ENCODE measurements at places on chromosomes 16 and 17.

DNA sequence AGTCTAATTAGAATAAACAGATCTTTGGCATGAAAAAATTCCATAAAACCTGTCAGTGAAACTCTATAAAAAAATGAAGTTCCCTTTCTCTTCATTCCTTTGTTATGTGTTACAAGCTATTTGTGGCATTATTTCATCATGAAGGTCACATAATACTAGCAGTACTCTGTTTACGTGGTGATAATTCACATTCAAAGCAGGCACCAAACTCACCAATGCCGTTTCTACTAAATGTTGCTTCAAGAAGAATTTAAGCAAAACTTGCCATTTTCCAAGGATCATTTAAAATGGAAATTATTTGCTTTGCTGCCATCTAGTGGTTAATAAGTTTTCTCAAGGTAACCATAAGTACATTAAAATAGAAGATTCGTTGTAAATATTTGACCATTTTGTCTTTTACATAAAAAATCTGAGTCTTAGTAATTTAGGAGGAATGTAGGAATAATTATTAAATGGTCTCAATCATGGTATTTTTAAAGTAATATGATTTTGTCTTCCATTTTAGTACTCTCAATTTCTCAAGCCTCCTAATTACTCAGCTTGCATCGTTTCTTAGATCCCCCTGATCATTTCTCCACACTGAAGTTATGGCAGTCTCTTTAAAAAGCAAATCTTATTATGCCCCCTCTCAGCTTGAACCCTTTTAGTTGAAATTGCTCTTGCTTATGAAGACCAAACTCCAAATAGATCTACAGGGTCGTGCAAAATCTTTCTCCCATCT lies 80.8 kb downstream of the OMG start:
- no peak for DNase-seq

DNA sequence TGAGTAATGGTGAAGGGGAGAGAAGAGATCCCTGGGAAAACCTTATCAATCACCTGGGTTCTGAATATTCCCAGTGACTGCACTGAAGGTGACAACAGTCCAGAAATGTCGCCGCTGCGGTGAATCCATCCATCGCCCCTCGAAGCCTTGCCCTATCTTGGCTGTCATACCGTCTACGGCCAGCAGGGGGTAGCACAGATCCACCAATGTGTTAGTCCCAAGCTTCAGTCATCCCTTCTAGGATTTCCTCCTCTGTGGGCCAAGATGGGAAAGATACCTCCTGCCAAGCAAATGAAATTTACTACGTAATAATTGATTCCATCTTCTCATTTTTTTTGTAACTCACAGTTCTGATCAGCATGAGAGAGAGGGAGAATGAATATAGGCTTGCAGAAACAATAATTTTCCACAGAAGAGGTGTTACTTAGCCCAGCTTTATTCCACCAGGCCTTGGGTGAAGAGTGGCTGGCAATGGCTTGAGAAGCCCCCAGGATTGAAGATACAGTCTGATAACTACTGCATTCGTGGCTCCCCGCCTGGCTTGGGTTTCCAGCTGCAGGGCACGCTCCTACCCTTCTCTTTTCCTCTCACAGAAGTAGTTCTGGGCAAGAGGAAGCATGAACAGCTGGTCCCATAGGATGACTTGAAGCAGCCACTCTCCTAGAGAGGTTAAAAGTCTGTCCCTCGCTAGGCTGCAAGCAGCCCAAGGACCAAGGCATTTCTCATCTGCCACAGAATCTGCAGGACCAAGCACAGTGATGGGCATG lies 2.6 kb upstream of the FMNL1 start:
- DNase-seq, result peak; percentile 91

DNA sequence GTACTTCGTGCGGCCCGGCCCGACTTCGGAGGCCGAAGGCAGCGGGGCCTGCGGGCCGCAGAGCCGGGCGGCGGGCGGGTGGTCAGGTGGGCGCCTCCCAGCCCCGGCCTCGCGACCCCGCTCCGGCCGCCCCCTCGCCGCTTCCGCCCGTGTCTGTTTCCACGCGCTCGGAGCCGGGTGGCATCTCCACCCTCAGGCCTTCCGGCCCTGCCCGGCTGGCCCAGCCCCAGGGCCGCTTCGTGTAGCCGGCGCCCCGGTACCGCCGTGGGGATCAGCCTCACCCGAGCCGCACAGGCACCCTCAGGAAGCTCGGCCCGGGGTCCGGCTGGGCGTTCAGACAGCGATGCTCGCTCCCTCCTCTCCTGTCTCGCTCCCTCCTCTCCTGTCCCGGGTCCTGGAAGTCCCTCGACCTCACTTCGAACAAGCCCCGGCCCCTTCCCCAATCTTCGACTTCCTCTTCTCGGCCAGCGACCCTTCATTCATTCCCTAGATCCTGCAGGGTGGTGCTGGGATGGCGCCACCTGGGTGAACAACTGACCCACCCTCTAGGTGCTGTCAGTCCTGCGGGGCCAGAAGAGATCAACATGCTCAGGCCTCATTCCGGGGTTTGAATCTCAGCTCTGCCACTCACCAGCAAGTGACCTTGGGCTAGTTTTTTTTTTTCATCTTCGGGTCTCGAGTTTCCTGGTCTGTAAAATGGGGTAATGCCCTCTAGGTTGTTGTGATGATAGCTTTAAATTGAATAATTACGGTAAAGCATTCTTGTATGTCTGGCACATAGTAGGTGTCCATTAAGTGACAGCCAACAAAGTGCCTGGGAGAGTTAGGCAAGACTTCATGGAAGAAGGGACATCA lies 610 bp downstream of the VPS4A start:
- DNase-seq, result no peak

DNA sequence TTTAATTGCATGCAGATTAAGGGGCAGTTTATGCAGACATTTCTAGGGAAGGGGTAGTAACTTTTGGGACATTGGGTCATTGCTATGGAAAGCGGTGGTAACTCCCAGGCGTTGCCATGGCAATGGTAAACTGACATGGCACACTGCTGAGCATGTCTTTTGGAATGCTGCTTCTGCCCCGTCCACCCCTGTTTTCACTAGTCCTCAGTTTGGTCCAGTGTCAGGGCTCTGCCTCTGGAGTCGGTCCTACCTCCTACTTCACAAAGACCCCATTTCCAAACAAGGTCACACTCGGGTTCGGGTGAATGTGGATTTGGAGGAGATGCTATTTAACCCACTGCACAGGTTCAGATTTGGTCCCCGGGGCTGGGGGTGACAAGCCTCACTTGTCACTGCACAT lies 2.9 kb downstream of the IL34 start:
- DNase-seq, result no peak

DNA sequence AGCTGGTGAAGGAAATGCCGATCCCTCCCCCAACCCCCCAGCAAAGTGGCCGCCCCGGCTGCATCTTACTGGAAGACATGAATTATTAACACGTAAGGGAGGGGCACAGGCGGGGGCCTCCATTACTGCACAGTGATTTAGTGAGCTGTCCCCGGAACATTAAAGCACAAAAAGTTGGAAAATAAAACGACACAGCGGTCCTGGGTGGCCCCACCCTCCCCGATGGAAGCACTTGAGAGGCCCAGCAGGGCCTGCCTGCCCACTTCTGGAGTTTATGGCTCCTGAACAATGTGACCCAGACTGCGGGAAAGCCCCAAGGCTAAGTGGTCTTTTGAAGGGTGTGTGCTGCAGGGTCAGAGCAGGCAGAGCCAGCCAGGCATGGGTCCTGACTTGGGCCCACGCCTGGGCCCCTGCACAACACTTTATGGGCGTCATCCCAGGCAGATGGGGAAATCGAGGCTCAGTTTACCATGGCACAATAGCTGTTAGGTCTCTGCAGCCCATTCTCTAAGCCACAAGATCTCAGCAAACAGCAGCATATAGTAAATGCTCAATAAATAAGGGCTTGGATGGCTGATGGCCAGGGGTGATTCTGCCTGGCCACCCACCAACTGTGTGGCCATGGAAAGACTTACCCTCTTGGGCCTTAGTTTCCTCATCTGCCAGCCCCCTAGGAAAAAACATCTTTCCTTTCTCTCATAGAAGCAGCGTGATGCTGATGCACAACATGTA lies 22.8 kb downstream of the CCDC102A start:
- DNase-seq, result no peak

DNA sequence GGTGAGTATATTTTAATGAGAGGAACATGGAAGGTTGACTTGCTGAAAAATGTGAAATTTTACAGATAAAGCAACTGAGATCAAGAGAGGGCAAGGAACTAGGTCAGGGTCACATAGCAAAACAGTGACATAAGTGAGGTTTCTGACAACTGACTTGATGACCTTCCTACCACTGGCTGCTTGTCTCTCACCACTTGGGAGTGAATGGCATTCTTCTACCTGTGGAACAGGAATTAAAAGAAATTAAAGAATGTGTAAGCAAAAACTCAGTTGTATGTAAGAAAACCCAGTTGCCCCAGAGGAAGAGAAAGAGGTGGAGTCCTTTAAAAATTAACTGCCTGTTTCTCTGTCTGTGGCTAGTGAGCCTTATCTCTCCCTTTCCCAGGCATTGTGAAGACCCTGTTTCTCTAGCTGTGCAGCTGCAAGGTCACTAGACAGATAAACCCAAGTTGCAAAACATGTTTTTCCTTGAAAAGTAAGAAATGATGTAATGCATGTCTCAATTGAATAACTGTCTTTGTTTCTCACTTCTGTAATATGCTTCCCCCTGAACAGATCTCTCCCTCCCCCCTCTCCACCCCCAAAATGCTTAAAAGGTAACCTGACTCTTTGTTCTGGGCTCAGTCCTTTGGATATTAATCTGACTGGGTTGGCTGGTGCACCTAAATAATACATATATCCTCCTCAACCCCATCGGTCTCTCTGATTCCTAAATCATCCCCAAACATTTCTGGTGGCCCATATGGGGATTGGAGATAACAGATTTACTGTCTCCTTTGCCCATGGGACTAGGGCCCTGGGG lies 23.4 kb downstream of the ACSM1 start:
- no peak for DNase-seq

DNA sequence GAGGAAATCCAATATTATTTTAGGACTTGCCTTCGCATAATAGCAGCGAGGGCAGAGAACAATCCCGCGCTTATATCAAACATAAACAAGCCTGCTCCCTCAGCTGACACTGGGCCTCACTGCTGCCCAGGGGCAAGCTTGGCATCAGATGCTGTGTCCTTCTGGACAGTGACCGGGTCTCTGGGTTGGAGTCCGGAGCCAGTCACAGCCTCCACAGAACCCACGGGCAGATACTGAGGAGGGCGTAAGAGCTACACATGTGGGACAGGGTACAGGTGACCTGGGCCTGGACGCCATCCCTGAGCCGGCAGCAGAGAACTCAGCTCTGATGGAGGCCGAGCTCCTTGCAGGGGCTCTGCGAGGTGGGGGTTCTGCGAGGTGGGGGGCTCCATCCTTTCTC lies 14.7 kb upstream of the ZNF469 start:
- DNase-seq, result no peak

GRCh38 chr16:11597235-11598095 lies 10.7 kb upstream of the LITAF start:
- no peak for DNase-seq

DNA sequence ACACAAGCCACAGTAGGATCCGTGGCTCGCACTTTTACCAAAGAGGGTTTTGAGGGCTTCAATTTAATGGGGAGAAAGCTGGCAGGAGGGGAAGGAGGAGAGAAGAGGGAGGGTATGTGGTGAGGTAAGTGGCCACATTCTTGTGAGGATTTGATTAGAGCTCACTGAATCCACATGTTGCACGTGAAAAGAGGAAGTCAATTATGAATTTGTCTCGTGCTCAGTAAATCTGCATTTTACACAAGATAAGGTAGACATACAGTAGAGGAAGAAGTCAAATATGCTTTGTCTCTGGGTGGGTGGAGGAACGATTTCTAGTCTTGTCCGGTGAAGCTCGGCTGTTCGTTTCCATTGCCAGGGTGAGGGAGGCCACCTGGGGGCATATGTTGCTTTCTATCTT lies 862 bp downstream of the ZNF232 start:
- DNase-seq, result no peak

GRCh38 chr17:62366191-62366590 lies 14.2 kb upstream of the EFCAB3 start:
- DNase-seq, result no peak

DNA sequence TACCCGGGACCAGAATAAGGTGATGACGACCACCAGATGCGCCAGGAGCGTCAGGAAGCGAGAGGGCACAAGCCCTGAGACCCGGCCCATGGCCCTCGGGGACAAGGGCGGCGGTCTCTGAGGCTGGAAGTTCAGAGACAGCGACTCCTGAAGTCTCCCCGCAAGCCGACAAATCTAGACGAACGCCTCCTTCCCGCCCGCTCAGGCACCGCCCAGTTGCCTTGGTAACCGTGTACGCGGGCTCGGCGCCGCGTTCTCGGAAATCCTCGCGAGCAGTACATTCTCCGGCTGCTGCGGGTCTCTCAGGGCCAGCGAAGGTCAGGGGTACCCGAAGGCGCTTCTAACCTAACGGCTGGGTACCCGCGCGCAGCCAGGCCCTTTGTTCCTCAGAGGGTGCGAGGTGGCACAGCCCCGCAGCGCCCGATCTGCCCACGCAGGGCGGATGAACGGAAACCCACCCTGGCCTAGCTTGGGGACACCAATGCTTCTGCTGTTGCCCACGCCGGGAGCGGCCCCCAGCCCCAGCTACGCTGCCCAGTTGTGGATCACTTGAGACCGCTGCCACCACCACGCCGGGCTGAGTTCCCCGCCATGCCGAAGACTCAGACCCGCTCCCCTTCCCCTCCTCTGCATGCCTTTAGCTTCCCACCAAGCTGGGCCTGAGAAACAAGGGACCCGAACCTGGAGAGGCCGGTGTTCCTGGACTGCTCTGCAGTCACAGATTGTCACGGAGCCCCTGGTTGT lies at the start of gene TMEM107:
Gene TMEM107 (minus strand): TSS at position 184 of the 744 bp plus-strand sequence. CDS start 94 bp downstream, at position 90.
- peak; percentile 90 for DNase-seq

DNA sequence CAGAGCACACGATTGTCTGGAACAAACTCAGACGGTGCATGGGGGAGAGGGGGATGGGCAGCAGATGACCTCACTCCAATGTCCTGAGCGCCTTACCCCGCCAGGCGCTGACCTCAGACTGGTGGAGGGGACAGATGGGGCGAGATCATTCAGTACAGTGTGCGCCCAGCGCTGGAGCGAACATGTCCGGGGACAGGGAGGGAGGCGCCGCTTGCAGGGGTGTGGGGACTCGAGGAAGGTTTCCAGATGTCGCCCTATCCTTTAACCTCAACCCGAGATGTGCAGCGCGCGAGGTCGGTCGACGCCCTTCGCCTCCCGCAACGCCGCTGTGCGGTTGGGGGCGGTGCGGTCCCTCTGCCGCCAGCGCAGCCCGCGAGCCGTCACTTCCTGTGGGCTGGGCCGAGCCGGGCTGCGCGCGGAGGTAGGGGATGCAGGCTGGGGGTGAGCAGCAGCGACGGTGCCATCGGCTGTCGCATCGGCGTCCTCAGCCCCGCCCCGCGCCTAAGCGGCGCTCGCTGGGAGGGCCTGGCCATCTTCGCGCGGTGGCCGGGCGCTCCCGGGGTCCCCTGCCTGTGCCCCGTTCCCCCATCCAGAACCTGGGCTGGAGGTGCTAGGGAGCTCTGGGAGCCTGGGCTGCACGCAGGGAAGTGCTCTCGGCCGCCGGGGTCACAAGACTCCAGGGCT lies 5.3 kb upstream of the CDR2L start:
- DNase-seq, result no peak
